ENCODE measurements at places on chromosomes 3 and 15. TPM values are rescaled to one million over a fixed set of nuclear protein-coding genes. Genes with fewer than 3 reads are reported as not detected.

DNA sequence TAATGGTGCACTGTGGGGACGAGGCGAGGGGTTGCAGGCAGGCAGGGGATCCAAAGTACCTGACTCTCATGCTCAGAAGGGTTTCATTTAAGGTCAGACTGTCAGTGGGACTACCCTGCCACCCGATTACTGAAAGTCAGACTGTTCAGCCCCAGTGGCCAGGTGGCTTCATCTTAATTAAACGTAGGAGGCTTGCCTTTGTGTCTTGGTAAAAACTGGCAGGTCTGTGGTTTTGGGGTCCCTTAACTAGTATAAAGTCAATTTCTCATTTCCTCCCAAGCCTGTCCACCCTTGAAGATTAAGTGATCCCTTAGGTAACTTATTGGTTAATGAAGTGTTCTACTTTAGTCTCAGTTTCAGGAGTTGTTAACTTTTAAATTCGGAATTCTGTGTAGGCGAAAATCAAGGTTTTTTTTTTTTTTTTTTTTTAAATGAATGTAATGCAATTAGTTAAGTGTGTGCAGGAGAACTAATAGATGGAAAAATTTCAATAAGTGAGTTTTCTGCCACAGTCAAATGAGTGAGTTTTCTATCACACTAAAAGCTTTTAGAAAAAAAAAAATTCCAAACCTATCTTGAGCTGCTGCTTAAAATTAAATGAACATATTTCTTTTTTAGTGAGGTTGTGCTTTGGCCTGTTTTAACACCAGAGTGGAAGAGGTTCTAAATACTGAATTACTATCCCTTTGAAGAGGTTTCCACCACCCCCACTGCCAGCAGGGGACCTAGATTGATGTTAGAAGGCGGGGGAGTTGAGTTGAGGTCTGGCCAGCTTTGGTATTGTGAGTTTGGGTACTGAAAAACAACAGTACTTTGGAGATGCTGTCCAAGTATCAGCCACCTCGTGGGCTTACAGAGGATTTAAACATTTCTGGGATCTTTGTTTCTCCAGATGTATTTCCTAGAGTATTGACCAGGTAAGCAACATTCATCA lies 15.2 kb downstream of the ITPR1 start:
- no peak for DNase-seq

DNA sequence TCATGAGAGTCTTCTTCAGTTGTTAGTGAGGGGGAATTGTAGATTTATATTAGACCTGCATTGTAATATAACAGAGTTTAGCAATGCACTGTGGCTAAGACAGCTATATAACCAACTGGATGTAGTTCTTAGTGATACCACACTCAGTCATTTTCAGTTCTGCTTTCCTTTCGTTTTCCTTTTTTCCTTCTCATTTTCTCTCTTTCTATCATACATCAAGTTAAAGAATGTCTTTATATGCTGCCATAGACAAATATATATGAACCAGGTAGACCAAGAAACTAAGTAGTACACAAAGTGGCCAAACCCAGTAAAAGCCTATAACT lies 43.7 kb upstream of the CD47 start:
- DNase-seq: no peak

SLC22A14 gene
- polyA plus RNA-seq: 0.22 TPM

GRCh38 chr3:187919544-187919943 lies 174.3 kb upstream of the BCL6 start:
- DNase-seq: no peak

KLHL6 gene
- polyA plus RNA-seq: 1.7 TPM

CADM2 gene
- 8.8 TPM for polyA plus RNA-seq

GRCh38 chr3:136694321-136694720 lies 57.9 kb downstream of the STAG1 start:
- no peak for DNase-seq

Data from muscle of back (tissue), 13 donors.